T follicular helper cell (primary cell): ENCODE measurements at places on chromosomes 4 and X.

GRCh38 chr4:112951362-112952312 lies 97.8 kb upstream of the ANK2 start:
- no peak for DNase-seq

GRCh38 chr4:146442801-146443200 lies 78.9 kb downstream of the SLC10A7 start:
- no peak for DNase-seq

- no peak for DNase-seq
These were observed 33.3 kb upstream of the SULT1B1 start for GRCh38 chr4:69793732-69794131.

GRCh38 chr4:144591401-144591800 lies 54.6 kb upstream of the HHIP start:
- DNase-seq = no peak
